ENCODE measurements at places on chromosomes 1 and 21.

DNA sequence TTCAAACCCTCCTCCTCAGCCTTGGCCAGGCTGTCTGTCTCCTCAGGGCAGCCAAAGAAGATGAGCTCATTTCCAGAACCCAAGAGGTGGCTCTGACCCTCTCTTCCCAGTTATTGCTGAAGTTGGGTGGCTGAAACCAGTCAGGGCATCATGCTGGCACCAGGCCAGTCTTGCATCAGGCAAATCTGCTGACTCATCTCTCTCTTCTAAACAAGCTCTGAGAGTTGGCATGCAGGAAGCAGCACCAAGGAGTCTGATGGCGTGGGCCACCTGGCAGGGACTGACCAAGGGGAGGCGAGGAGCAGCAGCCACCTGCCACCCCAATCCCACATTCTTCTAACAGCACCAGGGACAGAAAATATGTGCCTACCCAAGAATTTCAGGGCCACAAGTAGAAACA, 104.8 kb upstream of the ATP1A1 start:
- peak; percentile 17 for DNase-seq

- no peak for DNase-seq
Observed at GRCh38 chr1:91120421-91120820, 98.6 kb upstream of the ZNF644 start.

DNA sequence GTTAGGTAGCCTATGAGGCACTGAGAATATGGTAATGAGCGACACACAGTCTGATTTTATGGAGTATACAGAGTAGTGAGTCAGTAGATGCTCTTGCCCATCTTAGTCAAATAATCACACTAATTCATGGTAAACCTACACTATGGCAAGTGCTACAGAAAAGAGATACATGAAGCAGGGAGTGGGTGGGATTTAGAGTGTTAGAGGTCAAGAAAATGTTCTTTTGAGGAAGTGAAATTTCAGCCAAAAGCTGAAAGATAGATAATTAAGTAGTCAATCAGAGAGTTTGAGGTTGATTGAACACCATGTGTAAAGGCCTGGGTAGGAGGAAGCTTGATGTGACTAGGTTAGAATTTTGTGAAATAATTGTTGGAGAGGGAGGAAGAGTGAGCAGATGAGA, 14.7 kb downstream of the MDM4 start:
- DNase-seq: no peak

- DNase-seq: peak; percentile 81
Observed at GRCh38 chr1:28877132-28877781, 37.1 kb upstream of the EPB41 start.

DNA sequence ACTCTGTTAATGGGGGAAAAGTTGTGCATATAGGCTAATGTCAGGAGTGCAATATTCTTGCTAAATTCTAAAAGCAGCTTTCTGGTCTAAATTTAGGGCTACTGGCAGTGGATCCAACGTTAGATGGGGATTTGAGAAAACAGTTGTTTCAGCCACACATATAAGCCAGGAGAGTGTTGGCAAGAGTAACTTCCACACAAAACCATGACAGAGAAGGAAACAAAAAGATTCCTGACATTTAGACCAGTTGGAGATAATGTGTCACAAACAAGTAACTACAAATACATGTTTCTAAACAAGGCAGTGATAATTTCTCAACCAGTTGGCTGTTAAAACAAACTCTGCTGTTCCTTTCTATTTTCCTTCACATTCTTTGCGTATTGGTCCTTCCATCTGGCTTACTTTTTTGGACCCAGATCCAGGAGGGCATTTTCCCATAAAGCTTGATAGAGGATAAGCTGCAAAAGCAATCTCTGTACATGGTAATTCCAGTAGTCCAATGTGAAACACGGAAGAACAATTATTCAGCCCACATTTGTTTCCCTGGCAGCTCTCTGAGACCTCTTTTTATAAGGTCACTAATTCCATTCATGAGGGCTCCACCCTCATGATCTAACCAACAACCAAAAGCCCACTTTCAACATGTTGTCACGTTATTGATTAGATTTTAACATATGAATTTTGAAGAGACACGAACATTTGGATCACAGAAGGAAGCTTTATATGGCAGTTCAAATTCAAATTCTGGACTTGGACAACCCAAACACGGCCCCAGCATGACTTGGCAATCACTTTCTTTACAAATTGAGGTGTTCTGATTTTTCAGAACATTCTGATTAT, 1888.6 kb downstream of the MRPL39 start:
- no peak for DNase-seq

DNA sequence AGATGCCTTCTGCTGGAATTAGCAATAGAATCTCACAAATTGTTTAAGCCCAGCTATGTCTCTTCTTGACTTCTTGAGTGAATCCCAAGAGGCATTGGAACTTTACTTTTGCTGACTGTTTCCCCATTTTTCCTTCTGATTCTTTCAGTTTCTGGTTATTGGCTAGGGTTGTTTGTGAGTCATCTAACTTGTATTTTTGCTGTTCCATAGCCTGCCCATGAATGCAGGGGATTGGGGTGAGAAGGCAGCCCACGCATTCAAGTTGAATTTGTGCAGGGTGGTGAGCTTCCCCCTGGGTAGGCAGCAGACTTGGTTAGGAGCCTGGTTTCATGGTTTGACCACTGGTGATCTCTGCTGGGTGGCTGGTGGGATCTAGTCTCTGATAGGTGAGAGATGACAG, 10.4 kb upstream of the KLF17 start:
- no peak for DNase-seq

DNA sequence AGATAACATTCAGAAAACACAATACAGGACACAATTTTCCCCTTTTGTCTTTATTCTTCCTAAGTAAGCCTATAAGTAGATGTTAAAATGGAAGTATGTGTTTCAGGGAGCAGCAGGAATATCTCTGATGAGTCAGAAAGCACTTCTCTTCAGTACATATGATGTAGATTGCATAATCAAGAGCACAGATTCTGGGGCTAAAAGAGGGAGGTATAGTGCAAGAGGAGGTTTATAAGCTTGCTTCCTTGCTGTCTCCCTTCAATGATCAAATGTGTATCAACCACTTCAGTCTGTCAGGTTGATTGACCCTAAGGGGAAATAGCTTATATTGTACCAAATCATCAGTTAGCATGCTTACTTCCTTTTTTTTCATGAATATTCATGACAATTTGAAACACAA, 822.8 kb downstream of the BRINP3 start:
- DNase-seq: no peak

- peak; percentile 25 for DNase-seq
Observed at GRCh38 chr1:94962409-94963265, 35.7 kb upstream of the CNN3 start.

DNA sequence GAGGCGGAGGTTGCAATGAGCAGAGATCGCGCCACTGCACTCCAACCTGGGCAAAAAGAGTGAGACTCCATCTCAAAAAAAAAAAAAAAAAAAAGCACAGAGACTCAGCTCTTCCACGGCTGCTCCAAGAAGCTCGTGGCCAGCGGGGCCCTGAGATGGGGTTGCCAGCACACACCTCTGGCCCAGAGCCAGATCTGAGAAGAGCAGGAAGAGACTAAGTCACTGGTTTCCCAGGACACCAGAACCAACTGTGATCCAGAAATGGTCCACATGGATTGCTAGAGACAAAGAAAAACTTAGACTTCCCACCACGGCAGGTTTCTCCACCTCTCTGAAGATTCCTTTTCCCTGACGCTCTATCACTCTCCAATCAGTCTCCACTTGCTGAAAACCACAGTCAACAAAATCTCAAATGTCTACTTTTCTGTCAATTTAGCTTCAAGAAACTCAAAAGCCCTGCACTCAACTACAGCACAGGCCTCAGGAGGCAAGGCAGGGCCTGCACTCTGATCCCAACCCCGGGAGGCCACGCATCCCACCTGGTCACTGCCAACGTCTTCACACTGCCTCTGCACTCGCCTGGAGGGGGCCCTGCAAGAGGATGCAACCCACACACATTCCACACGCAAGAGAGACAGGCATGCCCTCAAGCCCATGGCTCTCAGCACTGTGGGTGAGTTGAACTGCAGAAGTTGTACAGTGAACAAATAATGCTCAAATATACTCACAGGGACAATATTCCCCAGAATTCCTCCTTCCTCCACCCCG, 79.0 kb downstream of the NPHP4 start:
- DNase-seq: no peak

- no peak for DNase-seq
Observed at GRCh38 chr1:3069491-3070308, 697 bp downstream of the PRDM16 start.

DNA sequence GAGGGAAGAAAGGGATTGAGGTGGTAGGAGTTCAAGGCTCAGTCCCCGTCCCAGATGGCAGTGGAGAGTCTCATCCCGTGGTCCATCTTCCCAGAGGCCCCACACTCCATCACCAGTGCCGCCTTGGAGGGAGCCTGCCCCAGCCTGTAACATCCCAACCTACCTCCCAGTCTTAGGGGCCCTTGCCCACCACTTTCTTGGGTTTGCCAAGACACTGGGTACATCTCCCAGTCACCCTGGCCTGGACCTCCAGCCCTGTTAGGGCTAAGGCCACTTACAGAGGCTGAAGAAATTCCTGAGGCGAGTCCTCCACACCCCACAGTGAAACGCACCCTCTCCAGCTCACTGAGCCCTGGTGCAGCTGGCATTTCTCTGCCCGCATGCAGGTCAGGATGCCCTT, 3.3 kb downstream of the TMEM200B start:
- DNase-seq: no peak

DNA sequence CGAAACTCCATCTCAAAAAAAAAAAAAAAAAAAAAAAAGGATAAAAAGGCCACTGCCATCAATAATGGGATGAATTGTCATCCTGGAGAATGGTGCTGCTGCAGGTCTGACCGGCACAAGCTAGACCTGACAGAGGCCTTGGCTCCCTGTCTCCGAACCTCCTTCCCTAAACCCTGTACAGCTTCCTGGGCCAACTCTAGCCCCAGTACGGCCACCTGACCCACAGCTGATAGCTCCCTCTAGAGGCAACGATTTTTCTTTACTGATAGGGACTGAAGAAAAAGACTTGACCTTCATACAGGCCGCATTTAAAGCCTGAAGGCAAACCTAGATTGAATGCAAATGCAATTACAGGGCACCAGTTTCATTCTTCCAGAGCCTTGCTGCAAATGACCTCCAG, 30.7 kb downstream of the NOL9 start:
- DNase-seq: no peak

DNA sequence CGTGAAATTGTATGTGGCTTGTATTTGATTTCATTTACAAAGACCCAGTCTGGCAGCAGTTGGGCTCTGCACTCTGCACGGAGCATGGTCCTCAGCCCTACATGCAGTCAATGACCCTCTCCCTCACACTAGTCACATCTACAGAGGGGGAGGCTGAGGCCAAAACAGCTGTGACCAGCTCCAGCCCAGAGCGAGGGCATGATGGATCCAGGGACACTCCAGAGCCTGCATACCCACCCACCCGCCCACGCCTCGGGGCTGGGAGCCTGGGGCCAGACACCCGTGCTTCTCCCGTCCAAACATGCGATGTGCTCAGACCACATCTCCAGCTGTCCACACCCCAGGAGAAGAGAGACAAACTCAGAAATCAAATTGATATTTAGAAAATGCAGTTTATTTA, 14.0 kb upstream of the PRDM16 start:
- DNase-seq: no peak

DNA sequence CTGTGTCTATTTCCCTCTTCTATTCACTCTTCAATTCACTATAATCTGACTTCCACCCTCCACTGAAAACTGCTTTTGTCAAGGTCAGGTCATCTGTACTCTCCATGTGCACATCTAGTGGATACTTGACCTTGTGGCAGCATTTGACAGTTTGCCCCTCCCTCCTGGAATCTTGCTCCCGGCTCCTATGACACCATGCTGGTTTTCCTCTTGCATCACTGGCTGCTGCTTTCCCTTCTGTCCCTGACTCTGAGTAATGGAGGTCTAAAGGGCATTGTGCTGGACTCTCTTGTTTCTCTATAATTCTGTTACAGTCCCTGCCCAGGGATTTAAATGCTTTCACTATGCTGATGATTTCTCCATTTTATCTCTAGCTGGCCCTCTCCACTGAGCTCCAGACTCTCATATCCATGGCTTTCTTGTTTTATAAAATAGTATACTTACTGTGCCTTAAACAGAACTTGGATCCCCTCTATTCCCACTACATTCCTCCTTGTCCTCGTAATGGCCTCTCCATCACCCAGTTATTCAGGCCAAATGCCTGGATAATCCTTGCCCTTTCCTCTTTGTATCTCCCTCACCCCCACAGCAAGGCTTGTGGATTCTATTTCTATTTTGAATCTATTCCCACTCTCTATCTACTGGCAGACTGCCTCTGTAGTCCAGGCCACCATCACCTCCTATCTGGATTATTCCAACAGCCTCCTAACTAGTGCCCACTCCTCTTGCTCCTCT, 36.8 kb upstream of the PODN start:
- DNase-seq: no peak
